ENCODE measurements at places on chromosomes 6 and 20.

DNA sequence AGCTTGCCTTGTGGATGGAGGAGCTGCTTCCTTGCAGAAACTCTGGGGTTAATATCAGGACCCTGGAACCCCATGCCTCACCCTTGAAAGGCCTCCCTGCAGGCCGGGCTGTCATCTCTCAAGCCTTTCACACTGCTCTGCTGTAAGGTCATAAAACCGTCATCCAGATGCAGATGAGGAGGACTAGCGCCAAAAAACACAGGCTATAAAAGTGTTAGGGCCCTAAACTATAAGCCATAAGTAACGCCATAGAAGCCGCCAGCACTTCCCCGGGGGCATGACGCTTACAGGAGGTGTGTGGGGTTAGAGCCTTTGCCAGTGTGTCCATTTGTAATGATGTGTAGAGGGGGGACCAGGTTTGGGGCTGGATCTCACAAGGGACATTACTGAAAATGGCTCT lies 47.6 kb downstream of the CDH4 start:
- DNase-seq: peak; percentile 67

DNA sequence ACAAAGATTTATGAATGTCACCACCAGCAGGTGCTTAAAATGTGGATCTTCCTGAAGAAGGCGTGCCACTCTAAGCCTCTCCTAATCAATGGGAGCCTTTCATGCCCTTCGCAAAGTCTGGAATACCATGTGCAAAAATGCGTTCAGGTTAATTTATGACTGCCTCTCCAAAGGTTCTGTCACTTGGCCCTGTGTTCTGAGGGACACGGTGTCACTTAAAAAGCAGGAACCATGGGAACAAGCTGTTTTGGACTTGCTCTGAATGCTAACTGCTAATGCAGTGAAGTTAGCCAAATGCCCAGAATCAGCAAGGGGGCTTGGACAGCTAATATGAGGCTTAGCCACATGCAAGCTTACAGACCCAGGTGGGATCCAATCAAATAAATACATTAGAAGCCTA lies 250.3 kb downstream of the TSHZ2 start:
- no peak for DNase-seq

DNA sequence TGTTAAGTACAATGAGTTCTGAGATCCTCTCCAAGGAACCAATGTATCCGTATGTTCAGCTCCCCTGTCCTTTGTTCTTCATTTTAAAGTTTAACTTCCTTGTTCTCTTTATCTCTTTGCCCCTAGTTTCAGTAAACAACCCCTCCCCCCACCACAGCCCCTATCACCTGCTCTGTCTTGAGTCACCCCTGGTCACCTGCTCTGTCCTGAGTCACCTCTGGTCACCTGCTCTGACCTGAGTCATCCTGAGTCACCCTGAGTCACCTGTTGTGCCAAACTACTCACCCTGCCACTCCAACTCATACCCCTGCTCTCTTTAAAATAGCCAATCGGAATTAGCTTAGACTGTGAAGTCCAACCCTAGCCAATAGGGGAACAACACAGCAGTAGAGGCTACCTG lies 288.7 kb upstream of the CDYL start:
- DNase-seq: no peak

DNA sequence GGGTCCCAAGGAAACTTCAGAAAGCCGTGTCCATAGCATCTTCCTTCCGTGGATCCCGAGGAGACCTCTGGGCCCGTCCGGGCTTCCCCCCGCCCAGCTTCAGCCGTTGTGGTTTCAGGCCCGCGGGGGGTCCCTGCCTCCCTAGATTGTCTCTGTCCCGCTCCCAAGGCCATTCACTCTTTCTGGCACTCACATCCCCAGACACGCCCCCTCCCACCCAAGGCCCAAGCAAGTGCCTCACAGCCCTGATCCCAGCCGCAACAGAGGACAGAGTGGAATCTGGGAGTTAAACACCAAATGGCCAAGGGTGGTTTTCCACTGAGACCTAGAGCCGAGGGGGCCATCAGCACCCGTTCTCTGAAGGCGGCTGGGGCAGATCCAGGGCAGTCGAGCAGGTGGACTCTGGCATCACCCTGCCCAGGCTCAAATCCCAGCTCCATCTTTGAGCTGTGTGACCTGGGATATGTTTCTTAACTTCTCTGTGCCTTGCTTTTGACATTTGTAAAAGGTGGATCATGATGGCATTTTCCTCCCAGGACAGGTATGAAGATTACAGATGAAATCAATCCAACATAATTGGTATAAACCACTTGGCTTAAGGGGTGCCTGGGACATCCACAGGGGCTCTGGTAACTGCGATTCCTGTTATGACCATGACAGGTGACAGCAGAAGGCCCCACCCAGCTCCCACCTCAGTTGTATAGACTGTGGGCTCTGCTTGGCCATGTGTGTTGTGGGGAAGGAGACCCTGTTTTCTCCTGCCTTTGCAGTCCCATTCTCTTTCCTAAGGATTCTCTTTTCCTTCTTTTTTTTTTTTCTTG lies 48.1 kb downstream of the CTCFL start:
- DNase-seq: no peak

DNA sequence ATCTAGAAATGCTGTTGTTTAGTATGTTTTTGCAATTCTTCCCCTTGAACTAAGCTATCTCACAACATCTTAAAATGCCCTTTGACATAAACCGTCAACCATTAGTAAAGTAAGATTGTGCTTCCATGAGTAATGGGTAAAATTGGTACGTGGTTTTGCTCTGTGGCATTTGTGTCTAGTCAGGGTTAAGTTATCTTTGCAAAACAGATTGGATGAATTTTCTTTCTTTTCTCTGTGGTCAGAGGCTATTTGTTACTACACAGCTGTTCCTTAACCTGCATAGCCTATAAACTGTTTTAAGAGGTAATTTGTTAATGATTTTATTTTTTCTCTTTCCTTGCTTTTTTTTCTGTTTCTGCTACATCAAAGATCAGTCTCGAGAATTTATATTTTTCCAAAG lies 75.4 kb downstream of the RPP40 start:
- DNase-seq: no peak

- no peak for DNase-seq
These were observed 212.4 kb upstream of the ZNF184 start for GRCh38 chr6:27685279-27685678.

GRCh38 chr6:167779993-167780655 lies 46.6 kb upstream of the AFDN start:
- no peak for DNase-seq

- no peak for DNase-seq
These were observed 61.5 kb upstream of the MAP7 start for GRCh38 chr6:136611746-136612145.

- no peak for DNase-seq
These were observed 110.5 kb downstream of the NOL4L start for GRCh38 chr20:32474717-32474966.

DNA sequence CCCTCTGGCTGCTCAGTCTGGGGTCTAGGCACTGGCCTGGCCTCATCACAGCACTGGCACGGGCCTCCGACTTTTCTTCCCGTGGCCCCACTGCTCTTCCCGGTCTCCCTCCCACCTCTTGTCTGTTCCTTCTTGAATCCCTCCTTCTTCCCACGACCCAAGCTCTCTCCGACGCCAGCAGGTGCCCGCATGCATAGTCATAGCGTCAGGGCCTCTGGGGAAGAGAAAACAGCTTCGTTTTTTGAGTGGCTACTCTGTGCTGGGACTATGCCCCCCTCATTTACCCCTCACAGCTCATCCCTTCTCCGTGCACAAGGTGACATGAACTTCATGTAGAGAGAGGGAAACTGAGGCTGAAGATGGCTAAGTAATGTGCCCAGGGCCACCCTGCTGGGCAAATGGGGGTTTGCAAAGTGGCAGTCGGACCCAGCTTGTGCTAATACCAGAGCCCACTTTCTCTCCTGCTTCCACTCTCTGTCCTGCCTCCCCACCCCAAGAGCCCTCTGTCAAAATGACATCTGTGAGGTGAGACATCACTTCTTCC lies 59.2 kb downstream of the SYNJ2 start:
- no peak for DNase-seq

GRCh38 chr20:49635166-49635565 lies 67.2 kb upstream of the PTGIS start:
- DNase-seq: no peak

DNA sequence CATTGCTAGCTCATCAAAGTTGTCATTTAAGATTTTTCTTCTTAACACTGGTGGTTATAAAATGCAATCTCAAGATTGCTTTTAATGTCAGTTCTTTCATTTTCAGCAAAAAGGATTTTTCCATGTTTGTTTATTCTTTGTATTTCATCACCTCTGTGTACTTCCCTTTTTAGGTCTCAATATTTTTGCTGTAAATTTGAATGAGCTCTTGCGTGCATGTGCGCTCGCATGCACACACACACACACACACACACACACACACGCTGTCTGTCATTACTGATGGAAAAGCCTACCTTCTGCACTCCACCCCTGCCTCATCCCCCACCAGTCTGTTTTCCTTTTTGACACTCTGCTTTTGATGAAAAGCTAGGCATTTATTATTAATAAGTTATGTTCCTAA lies 85.3 kb upstream of the FYN start:
- no peak for DNase-seq

GRCh38 chr20:48624315-48625020 lies 203.3 kb downstream of the PREX1 start:
- no peak for DNase-seq

DNA sequence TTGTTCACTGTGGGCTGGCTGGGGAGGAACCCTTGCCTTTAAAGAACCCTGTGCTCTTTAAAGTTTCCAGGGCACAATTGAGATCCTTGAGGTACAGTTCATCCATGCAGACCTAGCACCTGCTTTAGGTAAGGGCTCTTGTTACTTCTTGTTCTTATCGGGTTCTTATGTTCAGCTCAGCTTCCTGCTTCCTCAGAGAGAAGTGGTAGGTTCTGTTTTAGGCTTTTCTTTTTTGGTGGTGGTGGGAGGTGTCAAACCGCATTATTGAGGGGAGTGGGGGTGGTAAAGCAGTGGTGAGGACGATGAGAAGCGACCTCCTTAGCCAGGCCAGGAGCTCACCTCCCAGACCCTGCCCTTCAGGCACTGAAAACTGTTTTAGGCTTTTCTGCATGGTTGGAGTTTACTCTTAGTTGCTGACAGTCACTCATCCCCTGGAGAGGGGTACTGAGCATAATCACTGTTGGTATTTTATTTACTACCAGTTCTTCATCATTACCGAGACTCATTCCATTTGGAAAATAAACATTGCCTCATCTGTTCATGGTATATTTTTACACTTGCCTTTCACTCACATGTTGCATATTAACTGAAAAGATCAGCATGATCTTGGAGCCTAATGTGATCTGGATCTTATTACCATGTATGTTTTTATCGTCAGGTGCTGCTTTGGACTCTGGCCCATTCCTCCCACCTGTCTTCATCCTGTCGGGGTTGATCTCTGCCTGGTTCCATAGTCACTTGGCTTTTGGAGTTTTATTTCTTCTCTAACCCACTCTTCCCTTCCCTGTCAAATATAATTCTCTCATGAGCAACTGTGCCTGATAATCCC lies 35.4 kb downstream of the SLC16A10 start:
- DNase-seq: no peak

GRCh38 chr6:27183060-27183832 lies 64.3 kb upstream of the PRSS16 start:
- DNase-seq: no peak

DNA sequence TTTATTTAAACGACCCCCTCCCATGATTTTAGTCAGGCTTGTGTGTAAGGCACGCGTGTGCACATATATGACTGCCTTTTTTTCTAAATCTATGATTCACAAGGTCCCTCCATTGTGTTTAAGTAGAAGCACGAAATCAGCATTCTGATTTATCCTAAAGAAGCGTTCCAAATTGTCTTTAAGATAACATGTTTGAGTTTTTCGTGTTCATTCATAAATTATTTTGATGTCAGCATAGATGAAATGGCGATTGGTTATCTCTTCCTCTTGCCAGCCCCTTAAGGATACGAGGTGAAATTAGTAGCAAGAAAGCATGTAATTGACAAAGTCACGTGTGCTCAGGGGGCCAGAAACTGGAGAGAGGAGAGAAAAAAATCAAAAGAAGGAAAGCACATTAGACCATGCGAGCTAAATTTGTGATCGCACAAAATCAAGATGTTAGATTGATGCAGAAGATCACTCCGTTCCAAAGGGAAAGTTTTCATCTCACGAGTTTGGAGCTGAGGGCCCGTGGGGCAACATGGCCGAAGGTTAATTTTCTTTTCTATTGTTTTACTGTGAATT lies at the start of gene LIN28B:
Gene LIN28B (plus strand): TSS at position 377 of the 564 bp plus-strand sequence. CDS start 144 bp downstream, at position 521.
- DNase-seq: no peak

GRCh38 chr6:167089243-167090142 lies 33.4 kb upstream of the CCR6 start:
- no peak for DNase-seq

- DNase-seq: no peak
These were observed 32.7 kb upstream of the MARCKS start for GRCh38 chr6:113824411-113824810.

DNA sequence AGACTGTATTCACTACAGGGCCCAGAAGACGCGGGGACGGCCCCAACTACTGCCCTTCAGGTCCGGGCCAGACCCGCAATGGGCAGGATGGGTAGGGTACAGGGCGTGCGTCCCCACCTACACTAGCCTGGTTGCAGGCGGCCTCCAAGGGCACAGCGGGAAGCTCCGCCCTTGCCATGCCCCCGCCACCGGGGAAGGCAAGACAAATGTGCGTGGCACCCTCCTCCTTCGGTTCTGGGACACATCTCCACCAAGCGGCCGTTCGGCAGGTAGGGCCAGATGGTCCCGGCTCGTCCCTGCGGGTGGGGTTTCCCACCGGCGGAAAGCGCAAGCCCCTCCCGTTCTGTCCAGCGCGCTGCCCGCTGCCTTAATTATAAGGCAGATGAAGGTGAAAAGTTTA lies 5.6 kb downstream of the NXT1 start:
- DNase-seq: no peak

DNA sequence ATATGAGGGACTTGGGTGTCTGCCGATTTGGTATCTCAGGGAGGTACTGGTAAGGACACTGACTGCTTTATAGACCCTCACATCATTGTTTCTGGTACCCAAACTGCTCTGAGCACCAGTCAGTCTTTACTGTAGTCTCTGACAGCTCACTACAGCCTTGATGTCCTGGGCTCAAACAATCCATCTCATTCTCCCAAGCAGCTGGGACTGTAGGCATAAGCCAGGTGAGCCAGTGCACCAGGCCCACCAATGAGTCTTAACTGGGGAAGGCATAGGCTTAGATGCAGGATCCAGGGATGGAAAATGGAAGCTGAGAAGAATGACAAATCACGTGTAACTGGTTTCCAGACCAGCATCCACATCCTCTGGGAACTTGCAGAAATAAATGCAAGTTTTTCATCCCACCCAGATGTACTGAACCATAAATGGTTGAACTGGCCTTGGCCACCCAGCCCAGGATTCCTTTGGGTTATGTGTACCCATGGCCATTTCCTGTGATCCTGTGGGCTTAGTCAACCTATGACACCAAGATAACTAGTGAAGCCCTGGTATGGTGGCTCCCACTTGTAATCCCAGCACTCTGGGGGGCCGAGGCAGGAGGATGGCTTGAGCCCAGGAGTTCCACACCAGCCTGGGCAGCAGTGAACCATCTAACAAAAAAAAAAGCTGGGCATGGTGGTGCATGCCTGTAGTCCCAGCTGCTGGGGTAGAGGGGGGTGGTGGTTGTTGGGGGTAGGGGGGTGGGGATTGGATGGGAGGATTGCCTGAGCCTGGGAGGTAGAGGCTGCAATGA lies 5.8 kb downstream of the TUBB start:
- peak; percentile 14 for DNase-seq

Data from NCI-H1417 (cell line).